Stimulated activated CD4-positive, alpha-beta T cell treated with anti-CD3 and anti-CD28 coated beads, Interleukin-12 subunit alpha, Interleukin-12 subunit beta, amount 100 ng/mL, for 24 hours (primary cell): ENCODE measurements at places on chromosomes 5 and 9.
A peak's percentile ranks its signal among the peaks of the same experiment; 100 is the strongest.

DNA sequence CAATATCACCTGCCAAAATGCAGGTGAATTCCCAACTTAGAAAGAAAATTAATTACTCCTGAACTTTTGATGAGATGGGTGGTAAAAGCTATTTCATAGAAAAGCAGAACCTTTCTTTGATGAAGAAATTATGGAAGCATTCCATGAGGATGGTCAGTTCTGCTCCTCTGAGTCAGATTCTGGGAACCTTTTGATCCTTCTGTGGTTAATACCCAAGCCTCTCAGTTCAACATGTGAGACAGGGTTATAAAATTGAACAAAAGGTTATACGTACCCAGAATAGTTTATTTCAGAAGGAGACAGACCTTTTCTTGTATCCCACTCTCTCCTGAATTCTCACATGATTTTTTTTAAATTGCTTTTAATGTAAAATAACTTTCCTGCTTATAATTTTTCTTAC, 767.6 kb upstream of the ADAMTS16 start:
- no peak for DNase-seq

- DNase-seq, result no peak
These were observed 392.1 kb downstream of the DNAH5 start for GRCh38 chr5:13552361-13552760.

DNA sequence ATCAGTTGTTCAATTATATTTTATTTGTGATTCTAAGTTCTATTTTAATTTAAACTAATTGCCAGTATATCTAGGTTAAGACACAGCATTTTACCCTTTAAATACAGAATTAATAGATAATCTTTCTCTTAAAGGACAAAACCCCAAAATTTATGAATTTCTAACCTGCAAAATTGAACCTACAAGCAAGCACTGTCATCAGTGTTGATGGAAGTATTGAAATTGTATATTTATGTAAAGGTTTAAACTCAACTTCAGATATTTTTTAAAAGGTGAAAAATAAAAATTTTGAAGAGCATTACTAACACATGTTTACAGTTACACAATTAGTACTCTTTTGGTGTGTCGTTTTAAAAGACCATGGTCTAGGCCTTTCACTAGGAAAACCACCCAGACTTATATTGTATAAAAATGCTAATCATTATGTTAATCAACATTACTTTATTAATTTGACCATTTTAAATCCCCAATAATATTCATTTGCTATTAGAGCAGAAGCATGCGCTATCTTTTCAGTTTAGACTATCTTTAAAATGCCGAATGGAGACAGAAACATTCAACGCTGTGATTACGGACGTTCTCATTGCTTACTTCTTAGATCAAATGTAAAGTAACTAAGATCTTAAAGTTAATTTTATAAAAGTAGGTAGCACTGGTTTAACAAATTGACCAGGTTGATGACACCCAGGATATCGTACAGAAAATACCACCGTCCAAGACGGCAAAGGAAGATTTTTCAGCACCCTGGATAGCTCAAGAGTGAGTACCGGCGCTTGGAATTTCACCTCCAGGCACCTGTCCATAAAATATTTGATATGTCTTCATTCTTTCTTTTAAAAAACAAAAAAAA, 3.2 kb downstream of the OTP start:
- DNase-seq, result no peak

DNA sequence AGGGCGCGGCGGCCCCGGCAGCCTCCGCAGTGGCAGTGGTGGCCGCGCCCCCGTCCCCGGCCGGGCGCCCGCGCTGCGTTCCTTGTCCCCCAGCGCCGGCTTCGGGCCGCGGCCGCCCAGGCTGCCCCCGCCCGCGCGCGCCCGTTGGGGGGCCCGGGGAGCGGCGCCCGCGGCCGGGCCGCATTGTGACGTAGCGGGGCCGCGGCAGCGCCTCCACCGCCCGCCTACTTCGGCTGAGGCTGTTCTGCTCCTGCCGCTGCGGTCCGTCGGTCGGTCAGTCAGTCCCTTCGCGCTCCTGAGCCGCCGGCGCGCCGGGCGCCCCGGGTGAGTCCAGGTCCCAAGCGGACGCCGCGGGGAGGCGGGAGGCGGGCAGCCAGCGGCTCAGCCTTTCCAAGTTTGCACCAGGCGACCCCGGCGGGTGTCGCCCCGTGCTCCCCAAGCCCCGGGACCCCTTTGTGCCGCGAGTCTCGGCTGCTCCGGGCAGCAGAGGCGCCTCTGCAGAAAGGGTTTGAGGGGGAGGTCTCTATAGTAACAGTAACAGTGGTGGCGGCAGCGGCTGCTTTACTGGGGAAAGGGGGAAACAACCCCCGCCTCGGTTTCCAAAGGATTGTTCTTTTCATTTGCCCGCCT, at the start of gene SNCAIP:
Gene SNCAIP (plus strand): TSS at position 277 of the 630 bp plus-strand sequence. CDS start 78,898 bp downstream, outside the sequence.
- no peak for DNase-seq

DNA sequence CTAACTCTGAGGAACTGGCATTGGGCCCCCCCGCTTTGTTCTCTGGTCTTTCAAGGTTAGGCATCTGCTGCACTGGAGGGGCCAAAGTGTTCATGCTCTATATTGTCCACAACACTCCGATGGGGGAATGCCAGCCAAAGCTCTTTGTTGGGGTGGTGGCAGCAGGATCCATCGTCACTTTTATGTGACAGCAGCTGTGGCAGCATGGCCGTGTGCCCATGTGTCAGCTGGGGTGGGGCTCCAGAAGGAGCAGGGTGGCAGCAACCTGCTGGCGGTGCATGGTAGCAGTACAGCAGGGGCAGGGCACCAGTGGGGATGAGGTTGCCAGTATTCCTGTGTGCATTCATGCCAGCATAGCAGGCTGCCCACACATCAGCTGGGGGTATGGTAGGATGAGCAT, 28.2 kb downstream of the ITGA2 start:
- no peak for DNase-seq

DNA sequence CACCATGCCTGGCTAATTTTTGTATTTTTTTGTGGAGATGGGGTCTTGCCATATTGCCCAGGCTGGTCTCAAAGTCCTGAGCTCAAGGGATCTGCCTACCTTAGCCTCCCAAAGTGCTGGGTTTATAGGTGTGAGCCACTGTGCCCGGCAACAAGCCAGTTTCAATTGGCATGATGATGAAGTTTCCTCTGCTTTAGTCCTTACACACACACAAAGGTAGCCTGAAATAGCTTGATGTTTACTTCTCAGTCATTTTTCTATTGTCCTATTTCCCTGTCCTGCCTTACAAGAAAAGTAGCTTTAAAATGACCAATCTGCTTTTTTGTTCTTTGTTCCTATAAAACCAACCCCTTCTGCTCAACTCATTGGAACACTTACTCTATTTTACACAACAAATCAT, 33.6 kb downstream of the PDE6A start:
- no peak for DNase-seq

- no peak for DNase-seq
These were observed 74.1 kb downstream of the FNBP1 start for GRCh38 chr9:129968690-129969485.

DNA sequence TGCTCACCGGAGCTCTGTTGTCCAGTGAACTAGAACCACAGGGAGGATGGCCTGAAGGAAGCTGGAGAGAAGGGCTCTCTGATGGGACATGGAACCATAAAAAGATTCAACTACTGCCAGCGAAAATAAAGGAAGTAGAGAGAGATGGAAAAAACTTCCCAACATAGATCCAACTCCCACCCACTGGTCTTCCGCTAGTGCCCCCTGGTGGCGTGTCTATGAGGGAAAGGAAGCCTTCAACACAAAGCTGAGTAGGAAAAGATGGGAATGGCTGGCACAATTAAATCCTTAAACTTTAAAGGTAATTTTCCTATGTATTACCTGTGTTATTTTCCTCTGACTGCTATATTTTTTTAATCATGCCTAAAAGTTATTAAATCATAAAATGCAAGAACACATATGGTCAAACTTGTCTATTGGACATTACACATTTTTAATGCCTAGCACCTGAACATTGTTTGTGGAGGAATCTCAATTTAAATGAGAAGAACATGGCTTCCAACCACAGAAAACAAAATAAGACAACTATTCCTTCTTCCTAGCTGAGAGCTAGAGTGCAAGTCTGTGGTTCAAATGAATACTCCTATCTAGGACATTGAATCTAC, 51.5 kb downstream of the CEP120 start:
- DNase-seq, result no peak

DNA sequence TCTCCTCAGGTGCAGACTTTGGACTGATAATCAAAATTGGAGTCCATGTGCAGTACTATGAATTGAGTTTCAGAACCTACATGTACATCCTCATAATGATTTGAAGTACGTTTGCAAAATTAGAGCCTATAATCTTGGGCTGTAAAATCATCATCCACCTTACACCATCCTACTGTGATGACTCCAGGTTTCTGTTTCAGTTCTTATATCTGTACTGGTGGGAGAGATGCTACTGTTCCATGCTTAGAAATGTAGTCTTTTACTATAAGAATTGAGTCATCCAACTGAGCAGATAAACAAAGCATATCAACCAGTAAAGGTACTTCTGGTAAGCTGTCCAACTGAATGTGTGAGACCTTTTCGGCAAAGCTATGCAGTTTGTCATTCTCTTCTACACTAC, 586.3 kb upstream of the FAM174A start:
- DNase-seq, result no peak

DNA sequence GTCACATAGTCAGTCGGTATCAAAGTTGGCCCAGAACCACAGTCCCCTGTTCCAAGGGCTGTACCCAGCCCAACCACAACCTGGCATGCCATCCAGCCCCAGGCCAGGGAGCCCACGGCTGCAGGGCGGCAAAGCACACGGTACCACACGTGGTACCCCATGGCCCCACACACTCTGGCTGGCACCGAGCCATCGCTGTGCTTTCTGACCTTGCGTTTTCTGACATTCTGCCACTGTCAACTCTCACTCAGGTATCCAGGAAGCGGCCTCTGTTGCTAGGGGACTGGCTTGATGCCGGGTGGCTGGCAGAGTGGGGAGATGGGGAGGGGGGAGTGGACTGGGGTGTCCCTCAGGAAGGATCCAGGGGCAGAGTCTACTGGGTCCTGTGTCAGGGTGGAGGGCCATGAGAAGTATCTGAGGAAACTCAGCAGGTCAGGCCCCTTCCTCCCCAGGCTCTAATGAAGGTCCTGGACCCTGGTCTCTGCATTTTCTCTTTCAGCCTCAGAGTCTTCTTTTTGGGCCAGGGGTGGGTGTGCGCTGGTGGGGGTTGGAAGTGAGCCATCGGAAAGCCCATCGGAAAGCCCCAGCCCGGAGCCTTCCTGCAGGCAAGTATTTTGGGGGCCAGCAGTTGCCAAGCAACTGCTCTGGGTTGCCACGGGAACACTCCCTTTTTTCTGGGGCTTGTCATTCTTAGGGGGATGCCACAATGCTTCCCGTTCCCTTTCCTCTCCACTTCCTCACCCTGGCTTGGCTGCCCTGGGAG, 21.0 kb upstream of the RALGDS start:
- DNase-seq, result no peak

- DNase-seq, result no peak
These were observed 358.6 kb upstream of the PAPPA start for GRCh38 chr9:115794921-115795475.

GRCh38 chr9:5587024-5587423, 41.9 kb upstream of the RIC1 start:
- peak; percentile 28 for DNase-seq

GRCh38 chr5:1013238-1013947, 4.8 kb downstream of the NKD2 start:
- no peak for DNase-seq

DNA sequence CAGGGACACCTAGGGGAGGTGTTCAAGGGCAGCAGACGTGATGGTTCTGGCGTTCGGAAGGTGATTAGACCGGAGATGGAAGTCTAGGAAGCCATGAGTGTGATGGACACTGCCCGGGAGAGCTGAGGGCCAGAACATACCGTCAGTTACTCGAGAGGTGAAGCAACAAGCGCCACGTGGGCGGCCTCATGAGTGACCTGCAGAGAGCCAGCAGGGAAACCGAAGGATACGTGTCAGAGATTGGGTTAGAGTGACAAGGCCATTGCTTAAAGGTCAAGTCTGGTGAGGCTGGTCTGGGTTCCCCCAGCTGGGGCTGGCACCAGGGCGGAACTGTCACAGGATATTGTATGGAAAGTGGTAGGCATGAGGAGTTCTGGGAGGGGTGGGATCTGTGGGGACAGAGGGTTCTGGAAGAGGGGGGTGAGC, 60.0 kb downstream of the C9orf50 start:
- no peak for DNase-seq

DNA sequence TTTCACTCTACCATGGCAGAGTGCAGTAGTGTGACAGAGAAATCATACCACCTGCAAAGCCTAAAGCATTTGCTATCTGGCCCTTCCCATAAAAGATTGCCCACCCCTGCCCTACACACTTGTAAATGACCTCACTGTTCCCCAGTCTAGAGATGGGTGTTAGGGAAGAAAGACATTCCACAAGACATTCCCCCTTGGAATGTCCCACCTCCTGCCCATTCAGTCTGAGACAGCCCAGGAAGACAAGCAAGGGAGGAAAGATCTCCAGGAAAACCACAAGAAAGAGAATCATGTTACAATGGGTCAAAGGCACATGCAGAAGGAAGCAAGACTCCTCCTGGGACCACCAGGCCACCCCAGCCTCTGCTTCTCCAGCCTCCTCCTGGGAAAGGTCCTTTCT, 230.0 kb downstream of the AGTPBP1 start:
- no peak for DNase-seq

DNA sequence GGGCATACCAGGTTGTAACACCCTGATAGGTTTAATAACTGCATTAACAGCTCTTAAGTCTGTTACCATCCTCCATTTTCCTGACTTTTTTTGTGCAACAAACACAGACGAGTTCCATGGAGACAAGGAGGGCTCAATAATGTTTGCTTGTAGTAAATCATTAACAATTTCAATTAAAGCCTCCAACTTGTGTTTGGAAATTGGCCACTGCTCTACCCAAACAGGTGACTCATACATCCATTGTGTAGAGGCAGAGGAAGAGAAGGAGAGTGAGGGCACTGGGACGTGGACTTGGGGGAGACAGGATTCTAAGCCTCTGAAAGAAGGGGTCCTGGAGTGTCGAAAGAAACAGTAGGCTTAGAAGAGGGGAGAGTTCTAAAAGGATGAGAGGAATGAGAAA, 213.6 kb upstream of the KCNN2 start:
- DNase-seq, result no peak

GRCh38 chr9:35350212-35350611, 139.7 kb upstream of the RUSC2 start:
- DNase-seq, result no peak
